ENCODE measurements at places on chromosomes 6 and 20. TPM values are rescaled to one million over a fixed set of nuclear protein-coding genes. Genes with fewer than 3 reads are reported as not detected.

Gene RGS17
- total RNA-seq: 7.8 TPM

Gene MOXD1
- total RNA-seq: 78.8 TPM

Gene LAMA5
- 5.6 TPM for total RNA-seq

Gene MYB
- total RNA-seq: 0.54 TPM

Gene MRPL18
- 70.6 TPM for total RNA-seq

Gene GHRH
- not detected for total RNA-seq

Gene MYT1
- not detected for total RNA-seq

Gene ZNF341
- 0.90 TPM for total RNA-seq

Gene HLA-A
- total RNA-seq: 391 TPM

Gene VGLL2
- total RNA-seq: not detected

Gene RAET1L
- not detected for total RNA-seq

Gene ARFGEF3
- 0.09 TPM for total RNA-seq

Gene NMBR
- total RNA-seq: not detected

Gene RAET1E
- total RNA-seq: 0.63 TPM

Gene PTCRA
- total RNA-seq: not detected

Gene POU5F1
- total RNA-seq: not detected

Gene ANGPT4
- total RNA-seq: not detected

Gene IRF4
- total RNA-seq: not detected

Gene HLA-DRB1
- 0.09 TPM for total RNA-seq

Gene DEFB116
- not detected for total RNA-seq

Gene KHDRBS2
- total RNA-seq: not detected

Gene APOM
- total RNA-seq: not detected

Gene KIF6
- total RNA-seq: 0.08 TPM

Gene PAX1
- not detected for total RNA-seq

Measured in fibroblast of the aortic adventitia (primary cell).